IMR-90 (cell line): ENCODE measurements at places on chromosomes 12 and 14.

DNA sequence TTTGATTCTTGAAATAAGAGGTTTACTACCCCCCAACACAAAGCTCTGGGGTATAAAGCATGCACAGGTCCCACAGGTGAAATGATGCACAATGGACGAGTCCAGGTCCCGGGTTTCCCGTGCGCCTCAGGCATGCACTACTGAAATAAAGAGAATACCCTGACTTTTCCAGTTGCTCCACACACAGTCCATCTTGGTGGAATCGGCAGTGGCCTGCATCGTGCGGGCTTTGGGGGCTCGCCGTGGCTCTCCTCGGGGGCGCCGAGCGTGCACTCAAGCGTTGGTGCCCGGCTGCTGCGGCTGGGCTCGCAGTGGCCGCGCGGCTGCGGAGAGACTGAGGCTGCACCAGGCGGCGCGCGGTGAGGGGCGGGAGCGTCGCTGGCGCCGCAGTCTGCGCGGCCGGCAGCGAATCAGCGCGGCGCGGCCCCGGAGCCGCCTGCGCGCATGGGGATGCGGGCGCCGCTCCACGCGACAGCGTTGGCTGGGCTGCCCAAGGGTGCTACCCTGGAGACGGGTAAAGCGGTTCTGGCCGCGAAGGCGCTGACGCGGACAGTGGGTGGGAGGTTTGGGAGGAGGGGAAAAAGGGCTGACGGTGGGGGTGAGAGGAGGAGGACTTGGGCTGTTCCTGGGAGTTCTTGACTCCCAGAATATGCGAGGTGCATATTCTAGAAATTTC is 53.8 kb upstream of the CCDC175 start:
- no peak for DNase-seq

DNA sequence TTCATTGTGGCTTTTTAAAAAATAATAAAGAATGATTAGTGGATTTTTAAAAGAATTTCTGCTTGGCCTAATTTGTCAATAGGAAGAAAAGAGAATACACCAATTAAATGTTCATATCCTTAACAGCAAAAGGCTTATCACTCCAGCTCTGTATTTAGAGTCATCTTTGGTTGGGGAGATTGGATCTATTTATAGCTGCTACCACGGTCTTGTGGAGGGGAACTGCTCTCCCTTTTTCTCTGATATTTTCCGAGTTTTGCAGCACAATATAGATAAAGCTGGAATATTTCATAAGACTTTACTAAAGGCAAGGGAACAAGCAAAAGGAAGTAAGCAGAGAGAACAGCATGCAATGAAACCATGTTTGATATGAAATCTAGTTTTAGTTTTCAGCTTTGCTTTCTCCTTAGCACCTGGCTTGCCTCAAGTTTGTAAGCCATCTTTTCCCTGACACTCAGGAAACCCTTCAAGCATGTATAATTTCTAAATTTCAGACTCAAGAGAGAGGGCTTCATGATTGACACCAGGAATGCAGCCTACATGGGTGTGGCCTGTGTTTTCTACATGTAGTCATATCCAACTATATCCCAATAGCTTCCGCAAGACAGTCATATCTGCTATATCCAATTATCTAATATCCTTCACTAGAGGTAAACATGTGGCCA is 35.2 kb downstream of the BRMS1L start:
- no peak for DNase-seq

- no peak for DNase-seq
These were observed 379.1 kb downstream of the SEC23A start for GRCh38 chr14:38723959-38724358.

DNA sequence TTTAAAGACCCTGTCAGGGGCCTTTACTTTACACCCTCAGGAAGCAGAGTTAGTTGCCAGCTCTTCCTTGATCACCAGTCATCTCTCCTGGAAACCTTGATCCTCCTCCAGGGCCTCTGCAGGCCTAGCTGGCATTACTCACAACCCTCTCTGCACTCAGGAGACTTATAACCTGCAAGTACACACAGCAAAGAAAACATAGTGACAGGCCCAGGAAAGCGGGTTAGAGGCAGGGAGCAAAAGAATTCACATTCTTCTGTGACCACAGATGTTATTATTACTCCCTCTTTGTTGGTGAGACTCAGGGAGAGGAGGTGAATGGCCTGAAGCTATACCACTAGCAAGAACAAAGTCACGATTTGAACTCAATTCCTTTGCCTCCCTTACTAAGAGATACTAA is 87.4 kb downstream of the OR11H12 start:
- DNase-seq: no peak

- DNase-seq: no peak
These were observed 9.8 kb downstream of the SLC38A1 start for GRCh38 chr12:46259071-46259470.

- DNase-seq: no peak
These were observed 69.3 kb upstream of the KCNJ8 start for GRCh38 chr12:21843795-21844194.

GRCh38 chr12:49200919-49201594 is 12.2 kb upstream of the TUBA1A start:
- peak; percentile 89 for DNase-seq
